ENCODE measurements at places on chromosomes 2 and 18.

DNA sequence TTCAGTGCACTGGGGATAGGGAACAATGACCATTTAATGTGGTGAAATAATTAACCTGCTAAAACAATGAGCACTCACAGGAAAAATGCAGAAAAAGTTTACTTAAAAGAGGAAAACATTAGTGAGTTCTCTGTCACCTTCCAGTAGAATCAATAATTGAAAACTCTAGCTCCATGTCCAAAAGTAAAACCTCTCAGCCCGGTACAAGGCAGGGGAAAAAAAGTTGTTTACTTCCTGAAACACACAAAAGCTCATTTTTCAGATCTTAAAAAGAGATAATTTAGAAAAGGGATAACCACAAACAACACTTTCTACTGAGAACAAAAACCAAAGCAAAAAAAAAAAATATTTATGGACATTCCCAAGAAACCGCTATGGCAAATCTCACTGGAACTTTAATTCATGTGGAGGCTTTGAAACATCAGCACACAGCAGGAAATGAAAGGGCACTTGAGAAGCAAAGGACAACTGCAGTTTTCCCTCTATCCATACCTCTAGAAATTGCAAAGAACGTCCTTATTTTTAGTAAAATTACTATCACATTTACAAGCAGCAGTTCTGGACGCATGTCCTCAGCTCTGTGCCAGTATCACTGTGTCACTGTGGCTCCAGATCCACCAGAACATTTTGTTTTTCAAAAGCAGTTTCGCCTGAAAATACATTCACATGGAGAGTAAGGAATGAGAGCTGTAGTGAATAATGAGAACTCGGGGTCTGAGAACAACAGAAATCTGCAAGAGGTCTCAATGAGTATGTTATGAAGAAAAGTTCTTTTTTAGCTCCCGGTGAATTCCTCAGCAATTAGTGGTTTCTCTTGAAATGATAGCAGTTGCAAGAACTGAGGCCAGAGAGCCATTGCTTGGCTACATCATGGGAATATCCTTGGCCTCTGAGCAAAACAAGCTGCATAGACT is 44.7 kb upstream of the DNAH7 start:
- no peak for DNase-seq

GRCh38 chr2:79740879-79741443 is 228.1 kb downstream of the CTNNA2 start:
- DNase-seq = no peak

DNA sequence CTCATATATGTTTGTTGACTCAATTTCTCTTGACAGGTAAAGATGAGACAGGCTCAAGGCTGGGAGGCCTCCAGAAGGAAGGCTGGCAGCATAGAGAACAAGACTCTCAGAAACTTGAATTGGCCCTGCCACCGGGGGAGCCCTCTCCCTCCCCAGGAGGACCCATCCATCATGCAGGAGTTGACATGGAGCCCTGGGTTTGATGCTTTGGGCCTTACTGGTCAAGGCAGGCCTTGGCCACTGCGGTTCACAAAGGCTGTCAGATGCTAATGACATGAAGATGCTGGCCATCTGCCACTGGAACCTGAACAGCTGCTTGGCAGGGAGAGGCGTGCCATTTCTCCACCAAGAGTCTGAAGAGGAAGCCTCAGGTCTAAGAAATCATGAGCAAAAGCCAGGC is 193.6 kb downstream of the MTCL1 start:
- no peak for DNase-seq

- no peak for DNase-seq
These were observed 177.2 kb downstream of the TXNL1 start for GRCh38 chr18:56461151-56461550.

DNA sequence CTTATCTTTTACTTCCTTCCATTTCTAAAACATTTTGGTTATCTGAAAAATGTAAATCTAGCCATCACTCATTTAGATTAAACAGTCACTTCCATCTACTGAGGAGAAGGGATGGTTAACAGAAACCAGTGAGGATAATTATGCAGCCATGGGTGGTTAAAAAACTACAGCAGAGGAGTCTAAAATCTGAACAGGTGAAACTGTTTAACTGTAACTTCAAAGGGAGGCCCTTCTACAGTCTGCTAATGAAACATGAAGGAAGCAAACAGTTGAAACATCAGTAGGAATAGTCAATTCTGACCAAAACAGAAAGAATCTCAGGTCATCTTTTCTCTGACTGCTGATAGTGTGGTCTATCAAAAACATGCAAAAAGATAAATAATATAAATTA is 71.0 kb downstream of the DTNB start:
- DNase-seq = no peak

DNA sequence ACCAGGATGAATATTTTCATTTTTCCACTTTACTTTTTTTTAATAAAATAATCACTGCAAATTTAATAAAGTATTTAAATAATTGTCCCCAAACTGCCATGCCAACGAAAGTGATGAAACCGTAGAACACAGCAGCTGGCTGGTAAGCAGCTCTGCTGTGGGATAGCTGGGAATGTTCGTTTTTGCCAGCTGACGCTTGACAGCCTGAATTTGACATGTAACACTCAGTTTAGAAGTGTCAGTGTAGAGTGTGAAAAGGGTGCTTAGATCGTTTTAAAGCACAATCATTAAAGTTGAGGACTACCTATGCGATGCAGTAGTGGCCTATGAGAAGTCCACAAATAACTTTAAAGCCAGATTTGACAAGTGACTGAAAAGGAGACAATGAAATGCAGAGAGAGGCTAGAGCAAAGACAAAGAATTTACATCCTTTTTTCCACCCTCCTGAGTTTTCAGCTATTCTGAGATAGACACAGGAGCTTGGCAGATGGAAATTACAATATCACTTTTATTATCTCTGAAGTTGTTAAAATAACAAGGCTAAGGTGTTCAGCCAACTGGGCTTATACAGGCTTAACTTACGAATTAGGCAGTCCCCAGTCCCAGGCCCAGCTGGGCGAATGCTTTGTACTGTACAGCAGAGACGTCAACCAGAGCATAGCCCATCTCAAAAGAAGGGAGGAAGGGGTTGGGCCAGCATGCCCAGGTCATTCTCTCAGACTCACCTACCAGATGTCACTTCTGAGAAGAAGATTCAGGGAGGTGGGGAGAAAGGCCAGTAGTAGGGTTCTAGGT is 31.9 kb upstream of the SLC1A4 start:
- DNase-seq = no peak

GRCh38 chr18:7590826-7591560 is 23.9 kb downstream of the PTPRM start:
- DNase-seq = peak; percentile 66

GRCh38 chr2:183614799-183615435 is 490.7 kb downstream of the NUP35 start:
- no peak for DNase-seq

- no peak for DNase-seq
These were observed 138.2 kb downstream of the MBD2 start for GRCh38 chr18:54086046-54086802.

- no peak for DNase-seq
These were observed 23.3 kb upstream of the NPAS2 start for GRCh38 chr2:100796499-100797100.

Data from suppressor macrophage (primary cell).